IPS DF 6.9 (cell line): ENCODE measurements at places on chromosomes 2 and 18.

- DNase-seq = no peak
Measured at GRCh38 chr2:130391872-130392670, 36.2 kb downstream of the PTPN18 start.

- DNase-seq = no peak
Measured at GRCh38 chr18:48140731-48141130, 210.3 kb upstream of the SMAD2 start.

DNA sequence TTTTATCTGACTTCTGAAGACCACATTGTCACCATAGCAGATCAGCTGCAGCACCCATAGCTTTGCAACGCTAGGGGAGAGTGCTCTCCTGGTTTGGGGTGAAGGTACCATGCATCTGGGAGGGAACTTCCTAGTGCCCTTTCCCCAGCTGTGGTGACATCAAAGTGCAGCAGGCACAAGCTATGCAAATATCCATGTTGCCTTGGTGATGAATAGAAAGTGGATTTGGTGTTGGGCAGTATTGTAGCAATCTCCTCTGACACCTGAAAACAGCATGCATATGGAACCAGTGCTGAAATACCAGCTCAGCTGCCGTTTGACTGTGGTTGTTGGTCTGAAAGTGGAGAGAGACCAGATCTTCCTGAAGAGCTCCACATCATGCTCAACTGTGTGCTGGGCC is 37.1 kb downstream of the BCL2L11 start:
- no peak for DNase-seq

DNA sequence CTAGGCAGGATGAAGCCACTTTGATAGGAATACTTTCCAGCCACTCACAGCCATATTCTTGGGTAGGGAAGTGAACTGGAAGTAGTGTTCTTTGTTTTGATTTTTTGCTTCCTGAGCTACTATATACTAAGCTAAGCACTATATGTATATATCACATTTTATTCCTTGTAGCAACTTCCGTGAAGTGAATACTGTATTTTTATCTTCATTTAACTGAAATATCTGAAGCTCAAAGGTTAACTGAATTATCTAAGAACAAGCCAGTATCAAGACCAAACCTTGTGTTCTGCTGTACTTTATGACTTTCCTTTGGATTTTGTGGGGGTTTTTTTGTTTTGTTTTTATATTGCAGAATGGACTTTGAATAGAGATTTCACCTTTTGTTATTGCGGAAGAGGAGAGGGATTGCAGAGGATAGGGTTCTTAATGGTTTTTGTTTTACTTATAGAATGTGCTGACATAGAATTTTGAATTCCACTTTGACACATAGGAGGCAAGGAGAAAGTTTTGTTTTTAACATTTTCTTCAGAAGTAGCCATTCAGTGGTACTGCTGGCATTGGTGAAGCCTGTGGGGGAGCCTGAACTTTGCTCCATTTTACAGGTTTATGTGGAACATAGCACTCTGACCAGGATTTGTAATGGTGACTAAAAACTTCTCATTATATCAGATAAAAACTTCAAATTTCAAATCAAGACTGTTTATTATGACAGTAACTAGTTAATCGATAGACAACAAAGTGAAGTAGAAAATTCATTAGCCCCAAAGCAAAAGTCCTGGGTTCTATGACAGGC is 24.1 kb upstream of the RNF138 start:
- DNase-seq = no peak

GRCh38 chr2:189798312-189799029 is 14.2 kb downstream of the PMS1 start:
- DNase-seq = no peak

GRCh38 chr2:226126104-226126503 is 673.5 kb downstream of the IRS1 start:
- DNase-seq = no peak

GRCh38 chr2:155301221-155301620 is 602.7 kb downstream of the KCNJ3 start:
- DNase-seq = no peak

GRCh38 chr2:30363406-30363805 is 83.6 kb upstream of the LCLAT1 start:
- no peak for DNase-seq

DNA sequence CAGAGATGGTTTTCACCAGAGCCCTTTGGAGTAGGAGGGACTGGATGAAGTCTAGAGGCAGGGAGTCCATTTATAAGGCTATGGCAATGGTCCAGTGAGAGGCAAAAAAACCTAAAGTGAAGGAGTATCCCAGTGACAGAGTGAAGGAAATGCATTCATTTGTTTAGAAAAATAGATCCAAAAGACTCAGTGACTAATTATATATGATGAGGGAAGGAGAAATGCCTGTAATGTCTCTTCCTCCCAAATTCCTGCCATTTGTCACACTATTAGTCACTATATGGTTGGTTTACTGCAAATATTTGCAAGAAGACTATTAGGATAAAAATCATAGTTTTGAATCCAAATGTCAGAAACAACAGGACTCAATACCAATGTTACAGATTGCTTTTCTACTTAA is 104.2 kb downstream of the ZNF521 start:
- DNase-seq = no peak

DNA sequence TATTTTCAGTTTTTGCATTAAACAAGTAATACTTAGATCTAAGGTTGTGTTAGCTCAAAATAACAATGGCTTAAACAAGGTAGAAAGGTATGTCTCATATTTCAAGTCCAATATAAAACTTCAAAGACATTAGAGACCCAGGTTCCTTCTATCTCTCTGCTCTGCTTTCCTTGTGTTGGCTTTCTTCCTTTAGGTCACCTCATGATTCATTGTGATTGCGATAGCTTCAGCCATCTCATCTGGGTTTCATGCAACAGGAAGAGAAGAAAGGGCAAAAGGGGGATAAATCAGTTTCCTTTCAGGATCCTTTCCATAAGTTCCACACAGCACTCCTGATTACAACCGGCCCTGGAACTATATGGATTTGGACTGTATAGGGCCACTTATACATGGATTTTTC is 16.0 kb upstream of the TBR1 start:
- DNase-seq = no peak

DNA sequence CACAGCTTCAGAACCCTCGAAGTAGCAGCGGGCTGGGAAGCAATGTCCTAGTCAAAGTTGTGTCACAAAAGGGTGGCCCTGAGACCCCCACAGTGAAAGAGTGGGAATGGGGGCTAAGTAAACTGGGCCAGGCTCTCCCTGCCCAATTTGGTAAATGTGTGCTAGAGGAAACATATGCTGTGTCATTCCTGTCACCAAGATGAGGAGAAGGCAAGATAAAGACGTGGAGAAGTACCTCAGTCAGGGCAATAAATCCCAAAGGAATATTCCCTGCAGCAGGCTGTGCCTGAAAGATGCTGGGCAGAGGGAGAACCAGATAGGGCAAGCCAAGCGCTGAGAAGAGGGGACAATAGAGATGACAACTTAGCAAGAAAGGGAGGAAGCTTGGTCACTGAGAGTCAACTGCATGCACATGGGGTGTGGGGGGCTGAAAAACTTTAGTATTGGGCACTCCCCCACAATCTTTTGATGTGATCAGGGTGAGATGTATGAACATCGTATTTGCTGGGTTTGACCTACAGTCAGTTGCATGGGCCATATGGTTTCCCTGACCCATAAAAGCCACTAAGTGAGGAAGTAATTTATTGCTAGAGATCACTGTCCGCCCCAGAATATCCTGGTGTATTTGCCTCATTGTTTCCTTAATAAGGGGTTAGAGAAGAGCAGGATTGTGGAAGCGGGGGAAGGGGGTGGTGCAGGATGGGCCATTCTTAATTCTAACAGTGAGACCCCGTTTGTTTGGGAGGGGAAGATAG is 49.9 kb upstream of the CXCR4 start:
- no peak for DNase-seq

DNA sequence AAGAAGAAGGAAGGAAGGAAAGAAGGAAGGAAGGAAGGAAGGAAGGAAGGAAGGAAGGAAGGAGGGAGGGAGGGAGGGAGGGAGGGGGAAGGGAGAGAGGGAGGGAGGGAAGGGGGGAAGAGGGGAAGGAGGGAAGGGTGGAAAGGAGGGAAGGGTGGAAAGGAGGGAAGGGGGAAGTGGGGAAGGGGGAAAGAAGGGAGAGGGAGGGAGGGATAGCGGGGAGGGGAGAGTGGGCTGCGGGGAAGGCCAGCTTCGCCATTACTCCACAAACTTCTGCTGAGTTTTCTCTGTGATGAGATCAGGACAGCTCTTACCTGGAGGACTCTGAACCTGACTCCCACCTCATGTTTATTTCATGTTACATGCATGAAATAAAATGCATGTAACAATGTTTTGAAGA is 601.5 kb upstream of the FSHR start:
- no peak for DNase-seq

DNA sequence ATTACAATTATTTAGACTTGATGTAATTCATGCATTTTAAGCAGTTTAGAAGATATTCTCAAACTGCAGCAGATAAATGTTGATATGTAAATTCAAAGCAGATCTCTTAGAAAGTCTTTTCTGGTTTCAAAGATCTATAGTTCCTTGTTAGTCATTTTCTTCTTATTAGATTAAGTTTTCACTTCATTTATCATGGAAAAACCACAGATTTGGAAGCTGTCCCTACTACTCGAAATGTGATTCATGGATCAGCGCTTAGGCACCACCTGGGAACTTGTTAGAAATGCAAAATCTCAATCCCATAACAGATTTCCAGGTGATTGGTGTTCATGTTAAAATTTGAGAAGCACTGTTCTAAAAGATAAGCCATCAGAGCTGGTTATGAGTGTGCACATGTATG is 92.8 kb upstream of the CDH2 start:
- DNase-seq = no peak

- no peak for DNase-seq
Measured at GRCh38 chr2:237177986-237178385, 92.3 kb downstream of the COPS8 start.

GRCh38 chr2:196101325-196101991 is 32.8 kb upstream of the DNAH7 start:
- no peak for DNase-seq

- DNase-seq = no peak
Measured at GRCh38 chr2:60296219-60296955, 257.1 kb downstream of the BCL11A start.

- DNase-seq = no peak
Measured at GRCh38 chr2:238952261-238952919, 104.5 kb downstream of the TWIST2 start.

GRCh38 chr2:238305965-238306671 is 14.2 kb upstream of the TRAF3IP1 start:
- DNase-seq = no peak

DNA sequence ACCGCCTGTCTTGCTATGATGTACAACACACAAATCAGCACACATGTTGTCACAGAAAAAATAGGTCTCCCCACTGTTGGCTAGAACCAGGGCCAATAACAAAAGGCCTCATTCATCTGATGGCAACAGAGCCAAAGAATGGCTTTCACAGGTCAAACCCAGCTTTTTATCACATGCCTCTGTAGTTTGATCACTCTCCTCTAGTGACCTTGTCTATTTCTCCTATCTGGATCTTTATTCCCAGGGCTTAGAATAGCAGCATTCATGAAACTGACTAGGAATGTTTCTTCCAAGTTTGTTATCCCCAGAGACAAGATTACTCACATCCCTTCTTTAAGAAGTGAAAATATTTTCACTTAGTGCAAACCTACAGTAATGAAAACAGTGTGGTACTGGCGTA is 285.8 kb upstream of the GYPC start:
- DNase-seq = no peak

DNA sequence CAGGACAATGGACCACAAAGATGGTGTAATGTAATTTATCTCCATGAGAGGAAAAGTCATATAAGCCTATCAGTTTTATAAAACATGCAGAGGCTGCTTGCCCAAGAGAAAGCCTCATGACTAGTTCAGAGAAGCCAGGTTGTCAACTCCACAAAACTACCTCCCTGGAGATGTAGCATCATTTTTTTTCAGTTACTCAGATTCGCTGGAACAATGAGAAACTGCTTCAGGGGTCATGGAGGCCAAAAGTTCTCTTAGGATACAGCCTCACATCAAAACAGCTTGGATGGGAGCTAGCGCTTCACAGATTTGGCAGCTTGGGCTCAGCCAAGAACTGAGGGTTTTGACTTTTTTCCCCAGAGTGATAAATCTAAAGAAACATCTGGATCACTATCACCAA is 263.5 kb downstream of the INSIG2 start:
- no peak for DNase-seq

DNA sequence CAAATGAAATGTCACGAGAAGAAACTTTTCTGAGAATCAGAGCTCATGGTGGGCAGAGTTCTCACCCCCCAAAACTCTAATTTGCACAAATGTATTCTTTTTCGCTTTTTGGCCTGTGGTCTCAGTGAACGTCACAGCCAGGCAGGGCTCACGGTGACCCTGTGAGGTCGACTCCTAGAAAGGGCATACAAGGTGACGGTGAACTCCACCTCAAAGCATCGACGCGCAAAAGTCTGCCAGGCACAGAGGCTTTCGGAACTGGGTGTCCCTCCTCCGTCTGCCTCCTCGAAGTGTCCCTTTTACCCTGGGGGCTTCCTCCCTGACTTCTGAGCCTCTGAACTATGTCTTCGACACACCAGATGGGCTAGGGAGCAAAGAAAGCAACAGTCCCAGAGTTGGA is 139.2 kb upstream of the PXDN start:
- DNase-seq = no peak

DNA sequence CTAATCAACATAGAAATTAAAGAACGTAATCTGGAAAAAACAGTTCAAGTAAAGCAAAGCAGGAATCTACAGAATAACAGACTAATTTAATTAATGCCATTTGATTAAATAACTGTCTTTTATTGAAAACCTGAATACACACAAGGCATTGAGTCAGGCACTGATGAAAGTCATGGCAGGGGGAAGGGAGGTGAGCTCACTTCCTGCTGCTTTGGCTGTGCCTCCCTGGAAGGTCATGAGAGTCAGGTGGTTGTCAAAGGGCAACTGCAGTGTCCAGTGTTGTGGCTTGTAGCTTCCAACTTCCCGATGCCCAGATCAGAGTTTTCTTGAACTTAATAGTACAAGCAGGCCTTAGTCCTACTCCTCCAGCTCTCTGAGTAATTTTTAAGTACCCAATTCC is 180.9 kb downstream of the PID1 start:
- no peak for DNase-seq

GRCh38 chr2:151269798-151270568 is 8.3 kb upstream of the RBM43 start:
- no peak for DNase-seq

- DNase-seq = no peak
Measured at GRCh38 chr18:77079954-77080682, 52.5 kb downstream of the MBP start.

DNA sequence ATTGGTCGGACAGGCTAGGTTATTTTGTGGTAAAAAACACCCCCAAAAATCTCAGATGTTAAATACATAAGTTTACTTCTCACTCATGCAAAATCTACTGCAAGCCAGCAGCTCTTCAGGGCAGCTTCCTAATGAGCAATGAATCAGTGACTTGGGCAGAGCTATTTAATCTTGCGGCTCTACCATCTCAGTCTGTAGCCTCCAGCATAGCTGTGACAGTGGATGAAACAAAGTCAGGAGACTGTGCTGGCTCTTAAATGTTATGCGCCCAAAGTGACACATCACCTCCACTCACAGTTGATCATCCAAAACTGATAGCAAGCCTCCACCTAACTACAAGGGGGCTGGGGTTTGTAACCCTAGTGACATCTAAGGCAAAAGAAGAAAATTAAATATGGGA is 571.9 kb downstream of the METTL4 start:
- DNase-seq = no peak
